NCI-H187 (cell line): ENCODE measurements at places on chromosomes 3 and 15.

GRCh38 chr3:23492057-23492456, 288.9 kb downstream of the UBE2E2 start:
- DNase-seq: no peak

- no peak for DNase-seq
Measured at GRCh38 chr3:29168696-29169095, 112.2 kb upstream of the RBMS3 start.

DNA sequence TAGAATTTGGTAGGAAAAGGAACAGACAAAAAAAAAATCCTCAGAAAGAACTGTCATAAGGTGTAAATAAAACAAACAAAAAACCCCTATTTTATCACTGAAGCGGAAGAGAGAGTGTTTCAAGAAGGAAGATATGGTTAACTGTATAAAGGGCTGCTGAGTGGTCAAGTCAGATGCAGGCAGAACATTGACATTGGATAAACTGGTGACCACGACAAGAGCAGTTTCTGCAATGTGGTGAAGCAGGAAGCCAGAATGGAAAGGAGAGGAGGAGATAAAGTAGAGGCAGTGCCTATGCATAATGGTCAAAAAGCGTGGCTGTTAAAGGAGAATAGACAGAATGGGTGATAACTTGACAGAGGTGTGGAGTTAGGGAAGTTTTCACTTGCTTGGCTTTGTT, 75.3 kb downstream of the CYP19A1 start:
- no peak for DNase-seq

DNA sequence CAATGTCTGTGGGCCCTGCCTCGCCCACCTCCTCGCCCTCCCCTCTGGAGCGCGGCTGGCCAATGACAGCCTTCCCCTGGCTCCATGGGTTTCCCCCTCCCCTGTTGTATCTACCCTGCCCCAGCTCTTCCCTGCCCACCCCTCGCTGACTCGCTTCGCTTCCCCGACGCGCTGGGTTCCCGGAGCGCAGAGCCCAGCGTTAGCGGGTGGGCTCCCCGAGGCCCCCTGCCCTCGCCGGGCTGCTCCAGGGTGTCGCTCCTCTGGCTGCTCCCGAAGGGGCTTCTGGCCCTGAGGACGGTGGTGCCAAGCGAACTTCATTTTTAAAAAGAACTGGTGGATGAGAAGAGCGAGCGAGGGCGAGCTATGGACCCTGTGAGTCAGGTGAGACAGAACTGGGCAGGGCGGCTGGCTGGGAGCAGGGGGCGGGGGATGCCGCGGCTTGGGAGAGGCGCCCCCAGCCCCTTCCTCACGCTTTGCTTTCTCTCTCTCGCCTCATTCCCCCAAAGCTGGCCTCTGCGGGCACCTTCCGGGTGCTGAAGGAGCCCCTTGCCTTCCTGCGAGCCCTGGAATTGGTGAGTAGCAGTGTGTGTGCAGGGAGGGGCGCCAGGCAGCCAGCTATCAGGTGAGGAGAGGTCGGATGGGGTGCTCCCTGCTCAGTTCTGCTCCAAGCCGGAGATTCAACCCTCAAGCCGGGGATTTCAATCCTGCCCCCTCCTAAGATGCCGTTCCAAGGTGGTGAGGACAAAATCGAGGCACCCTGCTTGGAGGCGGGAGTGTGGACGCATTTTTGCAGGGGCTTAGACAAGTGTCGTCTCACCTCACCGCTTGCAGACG, at the start of gene SYNPR:
Gene SYNPR (plus strand): TSS at position 138 of the 834 bp plus-strand sequence.
- no peak for DNase-seq
